Activated CD8-positive, alpha-beta memory T cell treated with anti-CD3 and anti-CD28 coated beads for 1 hour (primary cell): ENCODE measurements at places on chromosomes 2 and 18.
A peak's percentile ranks its signal among the peaks of the same experiment; 100 is the strongest.

DNA sequence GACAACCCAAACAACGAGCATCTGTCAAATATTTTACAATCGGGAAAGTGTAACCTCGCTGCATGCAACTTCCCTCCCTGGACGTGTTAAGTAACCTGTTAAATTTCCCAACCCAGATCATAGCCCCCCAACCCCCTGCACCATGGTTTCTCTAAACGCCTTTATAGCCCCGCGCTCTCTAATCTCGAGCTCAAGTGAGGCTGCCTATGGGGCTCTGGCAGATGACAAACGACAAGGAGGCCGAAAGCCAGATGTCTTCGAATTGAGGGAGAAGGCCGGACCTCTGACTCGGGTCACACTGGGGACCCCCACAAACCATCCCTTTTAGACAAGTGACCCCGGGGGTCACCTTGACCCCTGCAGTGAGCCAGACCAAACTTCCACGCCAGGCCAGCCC is 526 bp downstream of the COX7A2L start:
- no peak for DNase-seq

GRCh38 chr2:151891566-151892194 is 63.5 kb upstream of the ARL5A start:
- no peak for DNase-seq

DNA sequence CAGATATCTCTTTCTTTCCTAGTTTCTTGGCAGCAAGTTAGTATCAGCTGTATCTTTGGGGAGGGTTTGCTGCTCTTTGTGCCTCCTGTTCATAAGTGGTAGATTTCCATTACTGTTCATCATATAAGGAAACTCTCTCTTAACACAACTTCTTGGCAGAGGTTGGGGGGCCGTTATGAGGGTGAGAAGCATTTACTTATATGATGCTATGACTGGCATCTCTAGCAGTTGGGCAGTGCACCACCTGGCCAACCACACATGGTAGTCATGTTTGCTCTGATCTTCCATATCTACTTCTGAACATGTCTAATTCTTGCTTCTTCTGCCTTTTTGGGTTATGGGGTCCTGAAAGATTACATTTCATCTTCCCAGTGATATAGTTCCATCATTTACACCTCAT is 282.2 kb downstream of the CYRIA start:
- DNase-seq, result no peak

GRCh38 chr18:27549335-27550039 is 364.4 kb upstream of the CHST9 start:
- no peak for DNase-seq

DNA sequence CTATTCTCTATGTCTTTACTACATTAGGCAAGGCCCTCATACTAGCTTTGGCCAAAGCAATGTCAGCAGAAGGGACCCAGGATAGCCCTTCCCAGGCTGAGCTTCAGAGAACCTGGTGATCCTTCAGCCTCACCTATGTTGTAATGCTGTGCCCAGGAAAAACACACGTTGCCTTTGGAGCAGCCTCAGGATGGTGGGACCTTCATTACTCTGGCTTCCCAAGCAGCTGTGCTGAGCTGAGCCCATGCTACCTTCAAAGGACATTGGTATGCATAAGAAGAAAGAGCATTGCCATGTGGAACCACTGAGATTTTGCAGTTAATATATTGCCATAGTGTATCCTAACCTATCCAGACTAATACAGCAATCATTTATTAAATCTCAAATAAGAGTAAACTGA is 756.4 kb upstream of the ID2 start:
- no peak for DNase-seq

- no peak for DNase-seq
Measured at GRCh38 chr2:166516712-166517303, 22.8 kb upstream of the SCN7A start.

- DNase-seq, result no peak
Measured at GRCh38 chr18:8439055-8439454, 170.2 kb upstream of the RAB12 start.

GRCh38 chr18:60389314-60389713 is 16.7 kb upstream of the MC4R start:
- no peak for DNase-seq

DNA sequence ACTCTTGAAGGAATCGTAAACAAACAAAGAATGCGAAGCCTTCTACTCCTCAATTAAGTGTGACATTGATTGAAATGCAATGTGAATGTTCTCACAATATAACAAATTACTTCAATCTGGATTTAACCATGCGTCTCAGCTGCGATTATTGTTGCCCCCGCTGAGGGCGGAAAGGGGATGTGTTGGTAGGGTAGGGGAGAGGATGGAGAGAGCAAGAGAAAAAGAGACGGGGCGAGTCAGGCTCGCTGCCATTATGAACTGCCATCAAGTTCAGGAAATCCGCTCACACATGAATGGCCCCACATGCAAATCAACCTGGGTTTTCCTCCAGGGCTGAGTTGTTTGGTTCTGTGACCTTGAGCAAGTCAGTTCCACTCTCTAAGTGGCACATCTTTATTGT is 129.8 kb downstream of the PXDN start:
- no peak for DNase-seq

- no peak for DNase-seq
Measured at GRCh38 chr2:148814860-148815419, 60.1 kb upstream of the KIF5C start.

GRCh38 chr2:233917116-233917515 is at the start of gene TRPM8:
TSS of gene TRPM8 (plus strand) at chr2:233917373. CDS start at chr2:233926538, 9,165 bp downstream.
- no peak for DNase-seq

- DNase-seq, result no peak
Measured at GRCh38 chr2:74009577-74009976, 24.9 kb downstream of the TET3 start.

DNA sequence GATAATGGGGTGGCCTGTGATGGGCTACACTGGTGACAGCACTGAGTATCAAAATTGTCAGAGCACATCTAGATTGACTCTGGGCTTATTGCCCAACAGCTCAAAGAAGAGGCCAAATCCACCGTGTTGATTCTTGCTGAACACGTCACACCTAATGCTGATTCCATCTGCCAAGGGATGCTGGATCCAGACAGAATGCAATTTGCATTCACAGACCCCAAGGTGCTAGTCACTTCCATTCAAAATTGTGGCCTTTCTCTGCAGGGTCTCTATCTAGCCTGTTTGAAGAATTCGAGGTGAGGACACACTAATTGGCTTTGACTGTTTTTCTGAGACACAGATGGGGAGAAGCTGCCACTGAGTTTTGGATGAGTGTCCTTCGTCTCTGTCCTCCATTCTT is 13.5 kb upstream of the GPR39 start:
- no peak for DNase-seq

DNA sequence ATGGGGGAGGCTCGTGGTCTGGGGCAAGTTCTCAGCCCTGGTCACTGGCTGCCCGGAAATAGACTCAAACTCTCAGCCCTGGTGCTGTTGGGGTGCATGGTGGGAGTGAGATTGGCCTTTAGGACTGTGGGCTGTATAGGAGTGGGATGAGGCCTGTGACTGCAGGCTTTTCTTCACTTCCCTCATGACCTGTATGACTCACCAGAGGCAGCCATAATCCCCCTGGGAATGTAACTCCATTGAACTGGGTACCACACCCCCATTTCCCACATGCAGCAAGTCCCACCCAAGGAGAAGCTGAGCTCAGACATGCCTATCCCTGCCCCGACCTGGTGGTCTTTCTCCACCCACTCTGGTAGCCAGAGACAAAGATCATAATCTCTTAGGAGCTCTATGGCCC is 177.7 kb upstream of the OSR1 start:
- DNase-seq, result no peak

GRCh38 chr2:146764301-146764700 is 1080.5 kb upstream of the ACVR2A start:
- DNase-seq, result no peak

DNA sequence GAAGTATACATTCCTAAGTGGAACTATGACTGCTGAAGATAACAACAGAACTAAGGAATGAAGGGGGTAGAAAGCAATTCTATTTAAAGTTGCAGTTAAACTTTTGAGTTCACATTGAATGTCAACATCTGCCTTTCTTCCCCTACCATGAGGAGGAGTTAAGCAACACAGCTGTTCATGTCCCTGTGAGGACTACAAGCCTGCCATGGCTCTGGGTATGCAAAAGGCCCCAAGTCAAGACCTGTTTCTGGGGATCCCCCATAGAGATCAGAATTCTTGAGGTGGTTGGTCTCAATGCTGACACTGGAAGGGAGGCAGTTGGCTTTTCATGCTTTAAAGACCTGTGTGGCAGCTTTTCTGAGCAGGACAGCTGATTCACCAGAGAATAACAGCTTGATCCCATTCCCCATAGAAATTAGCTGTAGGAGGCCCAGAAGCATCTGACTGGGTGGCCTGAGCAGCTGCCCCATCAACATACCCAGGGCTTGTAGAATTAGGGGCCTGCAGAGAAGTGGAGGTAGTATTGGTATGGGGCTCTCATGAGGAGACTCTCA is 131.0 kb downstream of the SETBP1 start:
- no peak for DNase-seq

- DNase-seq, result no peak
Measured at GRCh38 chr2:213834331-213834730, 550.1 kb downstream of the SPAG16 start.

DNA sequence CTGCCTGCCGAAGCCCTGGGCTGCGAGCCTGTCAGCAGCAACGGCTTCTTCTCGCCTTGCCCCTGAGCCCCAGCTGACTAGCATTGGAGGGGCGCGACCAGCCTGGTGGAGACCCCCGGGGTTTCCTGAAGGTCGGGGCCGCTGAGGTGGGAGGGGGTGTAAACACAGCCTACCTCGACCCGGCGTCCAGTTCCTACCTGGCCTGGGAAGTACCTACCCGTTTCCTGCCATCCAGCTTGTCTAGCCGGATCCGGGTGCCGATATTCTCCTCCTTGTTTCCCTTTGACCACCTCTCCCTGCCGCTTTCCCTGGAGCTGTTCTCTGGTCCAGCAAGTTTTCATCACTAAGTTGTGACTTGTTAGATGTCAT is 511 bp downstream of the MOB4 start:
- no peak for DNase-seq

DNA sequence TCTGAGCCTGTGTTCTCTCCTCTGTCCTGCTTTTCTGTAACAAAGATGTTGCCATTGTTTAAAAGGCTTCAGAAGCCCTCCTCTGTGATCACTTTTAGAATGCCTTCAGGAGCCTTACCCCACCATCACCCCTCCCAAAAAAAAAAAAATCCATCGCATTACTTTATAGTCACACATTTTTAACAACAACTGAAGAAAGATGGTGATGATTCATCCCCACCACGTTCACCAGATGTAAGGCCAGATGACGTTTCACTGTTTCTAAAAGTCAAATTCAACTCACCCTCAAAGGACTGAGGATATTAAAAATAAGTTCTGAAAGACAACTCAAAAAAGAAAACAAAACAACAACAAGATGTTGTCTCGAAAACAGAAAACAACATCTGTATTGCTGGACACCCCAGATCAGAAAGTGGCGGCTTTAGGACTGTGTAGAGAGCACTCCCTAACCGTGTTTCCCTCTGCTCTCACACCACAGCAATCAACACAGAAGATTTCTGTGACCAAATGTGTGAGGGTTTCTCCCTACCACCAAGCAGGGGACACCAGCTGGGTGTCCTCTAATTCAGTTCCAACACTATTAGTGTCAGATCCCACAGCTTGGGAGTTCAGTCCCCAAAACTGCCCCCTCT is 61.9 kb upstream of the CREB1 start:
- no peak for DNase-seq

DNA sequence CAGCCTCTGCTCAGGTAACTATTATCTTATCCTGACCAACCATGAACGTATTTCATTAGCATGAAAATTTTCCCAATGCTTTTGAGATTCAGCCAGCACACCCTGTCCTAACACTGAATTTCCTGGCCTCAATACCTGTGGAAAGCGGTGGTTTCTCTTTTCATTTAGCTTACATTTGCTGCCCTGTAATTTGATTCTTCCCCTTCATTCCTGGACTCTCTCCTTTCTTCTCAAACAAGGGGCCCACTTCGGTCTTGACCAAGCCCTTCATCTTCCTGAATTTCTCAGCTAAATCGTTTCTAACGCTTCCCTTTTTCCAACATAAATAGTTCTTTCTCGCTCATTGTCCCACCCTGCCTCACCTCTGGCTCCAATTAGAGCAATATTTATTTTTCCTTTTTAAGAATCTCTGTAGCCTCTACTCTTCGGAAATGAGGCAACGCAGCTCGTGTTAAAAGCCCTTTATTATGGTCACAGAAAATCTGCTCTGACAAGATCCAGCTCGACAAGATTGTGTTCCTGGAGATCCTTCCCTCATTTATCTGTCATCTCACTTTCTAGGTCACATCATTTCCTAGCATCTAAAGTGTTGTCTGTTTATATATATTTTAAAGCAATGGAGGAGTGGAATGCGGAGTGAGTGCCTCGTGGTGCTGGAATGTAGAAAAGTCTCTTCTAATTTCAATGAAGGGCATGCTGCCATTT is 49.5 kb upstream of the BCL11A start:
- no peak for DNase-seq

- DNase-seq, result no peak
Measured at GRCh38 chr2:53787614-53788289, 908 bp downstream of the ERLEC1 start.

GRCh38 chr18:32530947-32531651 is 60.4 kb upstream of the GAREM1 start:
- no peak for DNase-seq

GRCh38 chr18:58699551-58699950 is 28.3 kb downstream of the MALT1 start:
- no peak for DNase-seq

- DNase-seq, result no peak
Measured at GRCh38 chr18:25187521-25188192, 164.3 kb downstream of the ZNF521 start.

GRCh38 chr2:111185361-111186022 is 64.8 kb downstream of the BCL2L11 start:
- DNase-seq, result no peak

- DNase-seq, result no peak
Measured at GRCh38 chr2:230749111-230749510, 36.5 kb downstream of the CAB39 start.

GRCh38 chr2:172427990-172428831 is 825 bp downstream of the ITGA6 start:
- peak; percentile 37 for DNase-seq

GRCh38 chr18:59719544-59720181 is 22.4 kb upstream of the CCBE1 start:
- no peak for DNase-seq

- DNase-seq, result no peak
Measured at GRCh38 chr2:149634103-149634502, 46.5 kb upstream of the MMADHC start.

GRCh38 chr2:71153585-71154224 is 23.3 kb downstream of the MPHOSPH10 start:
- no peak for DNase-seq

- no peak for DNase-seq
Measured at GRCh38 chr2:41488888-41489287, 558.9 kb upstream of the PKDCC start.

- DNase-seq, result no peak
Measured at GRCh38 chr2:189171956-189172609, 7.5 kb downstream of the COL5A2 start.

GRCh38 chr2:240013343-240013742 is 11.8 kb downstream of the NDUFA10 start:
- DNase-seq, result no peak
